ENCODE measurements at places on chromosomes 1 and 21.

DNA sequence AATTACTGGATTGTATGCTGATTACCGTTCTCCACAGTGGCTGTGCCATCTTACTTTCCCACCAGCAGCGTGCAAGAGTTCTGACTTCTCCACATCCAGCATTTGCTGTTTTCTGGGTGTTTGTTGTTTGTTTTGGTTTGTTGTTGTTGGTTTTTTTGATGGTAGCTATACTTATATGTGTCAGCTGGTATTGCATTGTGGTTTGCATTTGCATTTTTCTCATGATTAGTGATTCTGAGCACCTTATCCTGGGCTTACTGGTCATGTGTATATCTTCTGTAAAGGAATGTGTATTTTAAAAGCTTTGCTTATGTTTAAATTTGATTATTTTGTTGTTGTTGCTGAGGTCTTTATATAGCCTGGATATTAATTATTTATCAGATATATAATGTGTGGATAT, 66.9 kb upstream of the MAP1LC3C start:
- DNase-seq: no peak

GRCh38 chr1:231201979-231202633, 38.9 kb upstream of the GNPAT start:
- no peak for DNase-seq

DNA sequence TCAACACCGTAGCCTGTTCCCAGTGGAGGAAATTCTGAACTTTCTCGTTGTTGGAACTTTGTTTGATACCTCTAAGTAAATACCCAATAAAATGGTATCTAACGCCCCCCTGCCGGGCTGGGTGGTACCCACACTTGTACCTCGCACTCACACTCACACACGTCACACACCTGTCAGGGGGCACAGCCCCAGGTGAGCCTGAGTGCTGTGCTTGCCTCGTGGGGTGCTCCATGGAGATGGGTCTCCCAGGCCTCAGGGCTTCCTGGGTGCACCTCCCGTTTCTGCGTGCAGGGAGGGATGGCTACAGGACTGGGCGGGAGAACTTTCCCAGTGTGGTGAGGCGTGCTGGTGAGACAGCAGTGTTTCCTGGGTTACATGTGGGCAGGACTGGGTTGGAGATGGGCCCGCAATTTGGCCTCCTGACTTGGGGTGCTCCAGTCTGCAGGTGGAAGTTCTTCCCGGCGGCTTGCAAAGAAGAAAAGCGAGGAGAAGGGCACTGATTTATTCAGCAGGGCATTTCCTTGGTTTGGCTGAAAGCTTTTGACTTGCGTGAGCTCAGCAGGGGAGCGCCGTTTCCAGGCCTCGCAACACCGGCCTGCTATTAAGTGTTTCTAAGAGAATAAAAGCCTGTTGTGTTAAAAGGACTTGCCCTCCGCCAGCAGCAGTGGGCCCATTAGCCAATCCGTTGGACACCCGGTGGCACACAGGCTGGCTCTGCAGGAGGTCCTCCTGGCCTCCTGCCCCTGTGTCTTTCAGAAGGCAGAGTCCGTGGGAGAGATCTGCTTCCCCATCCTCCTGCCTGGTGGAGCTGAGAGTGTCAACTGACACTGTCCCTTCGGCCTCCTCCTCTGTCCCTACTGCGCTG, 79.7 kb downstream of the KIF26B start:
- DNase-seq: no peak

- DNase-seq: no peak
Observed at GRCh38 chr1:178871551-178872320, 859 bp upstream of the ANGPTL1 start.

- DNase-seq: no peak
Observed at GRCh38 chr1:37634244-37634991, at the start of gene RSPO1. TSS of gene RSPO1 (minus strand) at chr1:37634892. CDS start at chr1:37629661, 5,231 bp downstream.

DNA sequence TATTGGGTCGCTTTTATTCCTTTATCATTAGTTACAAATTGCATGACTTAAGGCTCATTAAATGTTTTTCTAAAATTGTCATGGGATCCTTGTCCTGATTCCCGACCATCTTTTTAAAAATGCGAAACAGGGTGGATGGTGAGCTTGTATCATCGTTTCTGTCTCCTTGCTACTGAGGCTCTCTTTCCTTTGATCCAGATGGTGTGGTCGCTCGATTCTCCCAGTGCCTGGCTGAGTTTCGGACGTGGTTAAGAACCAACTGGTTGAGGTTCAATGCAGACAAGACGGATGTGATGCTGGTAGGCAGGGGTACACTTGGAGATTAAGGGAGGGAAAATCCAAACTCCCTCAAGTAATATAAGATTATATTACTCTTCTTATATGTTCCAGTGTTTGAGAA, 1.2 kb downstream of the MIER1 start:
- no peak for DNase-seq

GRCh38 chr1:205013683-205014367, 29.2 kb upstream of the CNTN2 start:
- no peak for DNase-seq

GRCh38 chr1:51058858-51059257, 43.2 kb upstream of the C1orf185 start:
- no peak for DNase-seq

DNA sequence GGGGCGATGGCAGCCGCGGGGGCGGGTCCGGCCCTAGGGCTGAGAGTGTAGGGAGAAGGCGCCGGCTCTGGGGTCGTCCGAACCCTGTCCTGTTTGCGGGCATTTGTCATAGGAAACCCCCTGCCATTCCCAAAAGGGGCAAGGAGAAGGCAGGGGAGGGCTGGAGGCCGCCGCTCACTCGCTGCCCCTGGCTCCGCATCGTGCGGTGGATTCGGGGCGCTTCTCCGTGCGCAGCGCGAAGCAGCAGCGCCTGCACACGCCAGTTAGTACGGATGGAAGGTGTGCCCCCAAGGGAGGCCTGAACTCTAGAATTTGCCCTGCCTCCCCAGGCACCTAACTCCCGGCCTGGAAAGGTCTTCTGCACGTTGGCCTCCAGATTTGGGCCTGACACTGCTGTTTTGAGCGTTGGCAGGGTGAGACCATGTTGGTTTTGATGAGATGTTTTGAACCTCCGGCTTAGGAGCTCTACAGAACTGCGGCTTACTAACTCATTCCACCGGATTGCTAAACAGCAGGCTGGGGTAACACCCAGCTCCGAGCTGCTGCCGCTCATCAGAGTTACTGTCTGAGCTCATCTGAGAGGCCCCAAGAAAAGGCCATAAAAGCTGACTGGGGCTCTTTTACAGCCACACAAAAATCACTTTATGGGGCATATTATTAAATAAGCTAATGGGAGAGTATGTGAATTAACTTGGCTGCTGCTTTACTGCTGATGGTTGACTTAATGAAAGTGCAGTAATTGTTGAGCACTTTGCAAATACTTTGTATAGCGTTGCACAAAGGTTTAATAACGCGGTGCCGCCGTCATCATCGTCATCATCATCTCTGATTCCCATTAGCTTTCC, 987 bp downstream of the GPR137B start:
- DNase-seq: no peak

GRCh38 chr1:169694304-169695075, 16.9 kb downstream of the SELL start:
- DNase-seq: no peak

DNA sequence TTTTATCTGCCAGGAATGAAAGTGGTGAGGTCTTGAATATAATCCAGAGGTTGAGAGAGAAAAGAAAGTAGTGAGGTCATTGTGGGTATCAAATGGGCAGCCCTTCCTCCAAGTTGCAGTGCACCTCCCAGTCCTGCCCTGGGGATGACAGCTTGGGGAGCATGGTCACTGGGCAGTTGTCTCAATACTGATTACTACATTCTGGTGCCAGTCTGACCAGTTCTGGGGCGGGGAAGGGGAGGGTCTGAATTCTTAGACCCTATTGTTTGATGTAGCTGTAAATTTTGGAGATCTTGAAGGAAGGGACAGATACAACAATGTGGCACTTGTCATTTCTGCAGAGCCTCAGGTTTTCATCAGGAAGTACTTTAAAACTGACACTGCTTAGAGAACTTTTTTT, 11.2 kb downstream of the SLFNL1 start:
- DNase-seq: no peak

DNA sequence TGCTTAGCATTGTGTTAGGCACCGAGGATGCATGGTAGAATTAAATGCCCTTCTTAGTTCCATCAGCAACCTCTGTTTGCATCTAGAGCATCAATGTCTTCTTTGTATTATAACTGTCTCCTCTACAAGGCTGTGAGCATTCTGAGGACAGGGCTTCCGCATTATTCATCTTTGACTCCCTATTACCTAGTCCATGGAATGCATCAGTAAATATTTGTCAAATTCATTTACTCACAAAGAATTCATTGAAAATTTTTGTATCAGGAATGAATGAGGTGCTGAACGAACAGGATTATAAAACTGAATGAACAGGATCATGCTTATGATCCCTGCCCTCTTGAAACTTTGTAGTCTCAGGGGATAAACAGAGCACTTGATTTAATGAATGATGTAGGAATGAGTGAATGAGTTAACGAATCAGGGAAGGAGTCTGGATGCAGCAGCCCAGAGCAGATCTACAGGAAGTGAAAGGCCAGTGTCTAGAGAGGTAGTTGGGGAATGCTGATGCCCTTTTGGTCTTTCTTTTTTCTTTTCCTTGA, 2.8 kb downstream of the RHBDL2 start:
- no peak for DNase-seq

DNA sequence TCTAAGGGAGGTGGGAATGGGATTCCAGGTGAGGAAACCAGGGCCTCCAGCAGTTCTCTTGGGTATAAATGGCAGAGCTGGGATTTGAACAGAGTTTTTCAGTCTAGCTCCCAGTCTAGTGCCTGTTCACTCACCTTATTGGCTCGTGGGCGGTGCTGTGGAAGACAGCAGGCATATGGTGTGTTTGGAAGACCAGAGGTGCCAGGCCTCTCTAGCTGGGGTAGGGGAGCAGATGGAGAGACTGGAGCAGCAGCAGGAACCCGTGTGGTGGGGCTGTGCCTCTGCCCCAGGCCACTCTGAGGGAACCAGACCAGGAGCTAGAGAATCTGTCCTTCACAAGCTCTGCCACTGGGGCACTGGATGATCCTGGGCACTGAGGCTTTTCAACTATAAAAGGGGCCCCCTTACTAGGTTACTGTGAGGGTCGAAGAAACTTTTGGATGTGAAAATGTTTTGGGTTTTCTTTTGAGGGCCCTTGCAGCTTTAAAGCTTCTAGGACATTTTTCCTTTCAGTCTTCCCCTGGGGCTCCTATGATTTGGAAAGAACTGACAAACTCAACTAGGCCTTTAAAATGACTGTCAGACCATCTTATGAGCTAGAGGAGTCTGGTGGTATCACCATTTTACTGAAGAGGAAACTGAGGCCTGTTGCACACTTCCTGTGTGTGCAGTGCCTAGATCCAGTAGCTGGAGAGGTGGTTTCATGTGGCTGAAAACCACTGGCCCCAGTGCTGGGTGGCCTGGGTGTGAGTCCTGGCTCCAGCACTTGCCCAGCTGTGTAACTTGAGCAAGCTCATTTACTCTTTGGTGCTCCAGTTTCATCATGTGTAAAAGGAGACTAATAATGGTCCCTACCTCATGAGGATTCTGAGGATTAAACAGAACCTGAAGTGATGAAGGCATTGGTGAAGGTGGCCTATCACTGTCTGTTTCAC, 6.1 kb downstream of the DMRTB1 start:
- DNase-seq: no peak

GRCh38 chr1:4868521-4868920, 214.1 kb downstream of the AJAP1 start:
- no peak for DNase-seq

DNA sequence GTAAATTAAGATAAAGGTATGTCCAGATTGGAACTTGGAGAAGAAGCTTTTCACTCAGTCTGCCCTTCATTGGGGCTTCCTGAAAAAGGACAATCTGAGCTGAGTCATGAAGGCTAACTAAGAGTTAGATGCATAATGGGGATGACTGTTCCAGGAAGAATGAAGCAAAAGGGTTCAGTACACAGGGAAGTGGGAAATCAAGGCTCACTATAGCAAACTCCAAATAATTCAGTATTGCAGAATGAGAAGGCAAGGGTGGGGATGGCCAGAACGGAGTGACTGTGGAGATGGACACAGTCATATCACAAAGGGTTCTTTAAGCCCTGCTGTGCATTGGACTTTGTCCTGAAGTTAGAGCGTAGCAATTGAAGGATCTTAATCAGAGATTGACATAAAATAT, 158.3 kb downstream of the FGGY start:
- DNase-seq: no peak

DNA sequence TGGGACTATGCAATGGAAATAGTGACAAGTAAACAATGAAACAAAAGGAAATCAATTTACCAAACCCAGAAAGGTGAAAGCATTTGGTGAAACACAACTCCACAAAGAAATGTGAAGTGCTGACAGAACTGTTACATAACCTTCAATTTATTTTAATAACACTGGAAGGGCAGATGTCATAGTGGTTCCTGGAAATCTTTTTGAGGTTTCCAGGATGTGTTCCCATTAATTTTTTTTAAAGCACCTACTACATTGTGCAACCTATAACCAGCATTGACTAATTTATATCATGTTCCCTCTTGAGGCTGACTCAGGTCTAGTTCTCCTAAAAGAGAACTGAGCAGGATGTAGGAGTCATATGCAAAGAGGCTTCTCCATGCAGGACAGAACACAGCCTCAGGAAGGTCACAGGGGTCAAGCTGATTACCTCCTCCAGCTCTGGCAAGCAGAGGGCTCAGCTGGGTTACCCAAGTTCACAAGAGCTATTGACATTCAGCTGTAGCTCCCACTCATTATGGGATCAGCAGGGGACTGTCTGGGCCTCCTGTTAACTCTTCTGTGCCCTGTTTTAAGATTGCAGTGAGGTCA, 157.1 kb upstream of the NRIP1 start:
- no peak for DNase-seq

DNA sequence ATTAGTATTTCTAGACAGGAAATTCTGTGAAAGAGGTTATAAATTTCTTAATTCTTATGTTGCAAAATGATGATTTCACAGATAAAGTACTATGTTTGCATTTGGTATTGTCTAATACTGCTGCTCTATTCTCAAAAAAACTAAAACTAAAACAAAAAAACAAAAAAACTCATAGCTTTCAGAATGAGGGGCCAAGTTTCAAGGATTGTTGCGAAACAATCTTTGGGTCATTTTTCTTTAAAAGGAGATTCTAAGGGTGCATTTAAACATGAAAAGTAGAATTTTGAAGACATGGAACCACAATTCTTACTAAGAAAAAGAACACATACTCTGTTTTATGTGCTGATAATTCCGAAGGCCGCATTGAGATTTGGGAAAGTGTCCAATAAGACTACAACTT, 645.1 kb downstream of the ADGRL2 start:
- no peak for DNase-seq

DNA sequence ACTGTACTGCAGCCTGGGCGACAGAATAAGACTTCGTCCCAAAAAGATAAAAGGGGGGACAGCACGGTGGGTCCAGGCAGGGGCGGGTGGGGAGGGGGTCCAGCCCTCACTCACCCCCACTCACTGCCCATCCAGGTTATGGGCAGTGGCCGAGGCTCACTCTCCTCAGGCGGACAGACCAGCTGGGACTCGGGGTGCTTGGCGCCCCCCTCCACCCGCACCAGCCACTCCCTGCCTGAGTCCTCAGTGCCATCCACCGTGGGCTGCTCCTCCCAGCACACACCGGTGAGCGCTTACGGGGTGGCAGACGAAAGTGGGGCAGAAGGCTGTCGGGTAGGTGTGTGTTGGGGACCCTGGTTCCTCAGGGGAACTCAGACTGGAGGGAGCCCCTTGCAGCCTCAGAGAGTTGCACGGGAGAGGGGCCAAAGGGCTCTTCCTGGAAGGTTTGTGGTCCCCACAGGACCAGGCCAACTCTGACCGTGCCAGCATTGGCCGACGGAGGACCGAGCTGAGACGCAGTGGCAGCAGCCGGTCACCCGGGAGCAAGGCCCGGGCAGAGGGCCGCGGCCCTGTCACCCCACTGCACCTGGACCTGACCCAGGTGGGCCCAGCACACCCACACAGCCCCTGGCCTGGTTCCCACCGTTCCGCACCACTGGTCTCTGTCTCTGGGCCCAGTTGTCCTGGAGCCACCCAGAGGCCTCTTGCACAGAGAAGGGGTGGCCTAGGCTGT, 6.6 kb downstream of the PLEKHN1 start:
- DNase-seq: no peak
